ENCODE measurements at places on chromosomes 11 and 22. TPM values are rescaled to one million over a fixed set of nuclear protein-coding genes. Genes with fewer than 3 reads are reported as not detected.

The CCDC116 gene
- total RNA-seq: 0.15 TPM

The MICAL2 gene
- total RNA-seq: 86.4 TPM

The PRR5L gene
- total RNA-seq: 0.29 TPM

The CXCR5 gene
- total RNA-seq: not detected

The POU2AF2 gene
- not detected for total RNA-seq

The OR6Q1 gene
- not detected for total RNA-seq

The ZBTB16 gene
- total RNA-seq: under 0.01 TPM

The GPR83 gene
- total RNA-seq: under 0.01 TPM

The KRTAP5-11 gene
- not detected for total RNA-seq

The OOSP4A gene
- not detected for total RNA-seq

The OR52B6 gene
- total RNA-seq: not detected

The ELFN2 gene
- under 0.01 TPM for total RNA-seq

The OR5B21 gene
- not detected for total RNA-seq

The TNNI2 gene
- not detected for total RNA-seq

The OR52I1 gene
- total RNA-seq: not detected

The SMTNL1 gene
- not detected for total RNA-seq

The GPHA2 gene
- total RNA-seq: not detected

The GRM5 gene
- not detected for total RNA-seq

The SUSD2 gene
- 2.6 TPM for total RNA-seq

The DAGLA gene
- 2.2 TPM for total RNA-seq

The SCGB1A1 gene
- total RNA-seq: not detected

The OTOG gene
- not detected for total RNA-seq

The CCDC83 gene
- not detected for total RNA-seq

The HEPHL1 gene
- total RNA-seq: not detected

The EIF3F gene
- 385 TPM for total RNA-seq

The CSF2RB gene
- 0.44 TPM for total RNA-seq

The TTC28 gene
- total RNA-seq: 31.4 TPM

The PCSK7 gene
- total RNA-seq: 50.3 TPM

The KIF18A gene
- total RNA-seq: 22.8 TPM

The CDK2AP2 gene
- 15.2 TPM for total RNA-seq

The UPK3A gene
- not detected for total RNA-seq

The OR5P2 gene
- not detected for total RNA-seq

The MOB2 gene
- total RNA-seq: 30.6 TPM

The OR6T1 gene
- total RNA-seq: not detected

The PPME1 gene
- total RNA-seq: 20.4 TPM

The OR5A1 gene
- not detected for total RNA-seq

The NXPE4 gene
- total RNA-seq: not detected

The LMNTD2 gene
- total RNA-seq: 0.33 TPM

The USH1C gene
- total RNA-seq: not detected

The PLAAT2 gene
- not detected for total RNA-seq

The CAVIN3 gene
- total RNA-seq: 301 TPM

The CD6 gene
- total RNA-seq: not detected

The AMOTL1 gene
- total RNA-seq: 30.4 TPM

The LINC01488 gene
- not detected for total RNA-seq

The HTR3A gene
- total RNA-seq: not detected

The SGSM1 gene
- total RNA-seq: not detected

The GLB1L3 gene
- not detected for total RNA-seq

The GSTT2B gene
- 6.3 TPM for total RNA-seq

The FAM111A gene
- 62.7 TPM for total RNA-seq

The RASL10A gene
- total RNA-seq: not detected

The MAPK8IP2 gene
- total RNA-seq: 0.50 TPM

The MRGPRF gene
- total RNA-seq: 77.2 TPM

The FXYD2 gene
- 0.33 TPM for total RNA-seq

The UBQLNL gene
- 0.15 TPM for total RNA-seq
